ENCODE measurements at places on chromosomes 16 and 17.

GRCh38 chr17:4551141-4551540 is 4.0 kb downstream of the MYBBP1A start:
- no peak for DNase-seq

GRCh38 chr16:11161974-11162373 is 94.0 kb downstream of the SOCS1 start:
- DNase-seq, result no peak

GRCh38 chr17:2853283-2854142 is 57.3 kb downstream of the RAP1GAP2 start:
- DNase-seq, result no peak

GRCh38 chr16:66273644-66274334 is 92.7 kb upstream of the CDH5 start:
- DNase-seq, result no peak

- no peak for DNase-seq
Measured at GRCh38 chr17:74011966-74012365, 191.5 kb upstream of the RPL38 start.

- no peak for DNase-seq
Measured at GRCh38 chr16:81405702-81406113, 38.9 kb upstream of the CMIP start.

DNA sequence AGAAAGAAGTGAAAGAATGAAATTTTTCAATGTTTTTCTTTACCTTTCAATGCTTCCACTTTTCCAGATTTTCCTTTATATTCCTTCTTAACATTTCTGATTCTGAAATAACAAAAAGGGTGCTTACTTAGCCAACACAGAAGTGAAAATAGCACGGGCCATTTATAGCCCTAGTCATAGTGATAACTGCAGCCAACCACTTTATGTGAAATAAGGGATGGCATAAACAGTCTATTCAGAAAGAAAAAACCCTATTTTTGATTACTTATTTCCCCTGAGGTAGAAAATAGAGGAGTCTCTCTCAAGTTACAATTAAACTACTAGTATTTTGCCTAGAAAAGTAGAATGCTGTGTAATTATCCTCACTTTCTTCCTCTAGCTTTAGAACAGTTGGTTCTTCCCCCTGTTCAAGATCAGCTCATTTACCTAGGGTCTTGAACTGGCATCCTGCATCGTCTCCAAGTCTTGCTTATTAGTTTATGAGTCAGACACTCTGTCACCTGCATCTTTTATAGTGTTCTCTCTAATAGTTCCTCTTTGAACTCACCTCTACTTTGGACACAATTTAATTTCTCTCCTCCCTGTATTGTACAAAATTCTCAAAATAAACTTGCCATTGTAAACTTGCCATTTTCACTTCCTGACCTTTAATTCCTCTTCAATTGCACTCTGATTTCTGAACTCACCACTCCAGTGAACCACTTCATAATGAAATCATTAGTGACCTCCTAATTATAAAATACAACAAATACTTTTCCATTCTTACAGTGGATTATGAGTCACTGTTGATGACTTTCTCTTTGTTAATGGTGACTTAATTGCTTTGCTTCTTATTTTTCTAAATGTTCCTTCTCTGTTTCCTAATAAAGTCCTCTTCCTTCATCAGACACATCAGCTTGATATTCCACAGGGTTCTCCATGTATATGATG is 23.6 kb downstream of the ABCA6 start:
- no peak for DNase-seq

- no peak for DNase-seq
Measured at GRCh38 chr16:84618581-84619460, 943 bp upstream of the COTL1 start.

GRCh38 chr17:80395402-80396151 is 19.4 kb upstream of the ENDOV start:
- no peak for DNase-seq

DNA sequence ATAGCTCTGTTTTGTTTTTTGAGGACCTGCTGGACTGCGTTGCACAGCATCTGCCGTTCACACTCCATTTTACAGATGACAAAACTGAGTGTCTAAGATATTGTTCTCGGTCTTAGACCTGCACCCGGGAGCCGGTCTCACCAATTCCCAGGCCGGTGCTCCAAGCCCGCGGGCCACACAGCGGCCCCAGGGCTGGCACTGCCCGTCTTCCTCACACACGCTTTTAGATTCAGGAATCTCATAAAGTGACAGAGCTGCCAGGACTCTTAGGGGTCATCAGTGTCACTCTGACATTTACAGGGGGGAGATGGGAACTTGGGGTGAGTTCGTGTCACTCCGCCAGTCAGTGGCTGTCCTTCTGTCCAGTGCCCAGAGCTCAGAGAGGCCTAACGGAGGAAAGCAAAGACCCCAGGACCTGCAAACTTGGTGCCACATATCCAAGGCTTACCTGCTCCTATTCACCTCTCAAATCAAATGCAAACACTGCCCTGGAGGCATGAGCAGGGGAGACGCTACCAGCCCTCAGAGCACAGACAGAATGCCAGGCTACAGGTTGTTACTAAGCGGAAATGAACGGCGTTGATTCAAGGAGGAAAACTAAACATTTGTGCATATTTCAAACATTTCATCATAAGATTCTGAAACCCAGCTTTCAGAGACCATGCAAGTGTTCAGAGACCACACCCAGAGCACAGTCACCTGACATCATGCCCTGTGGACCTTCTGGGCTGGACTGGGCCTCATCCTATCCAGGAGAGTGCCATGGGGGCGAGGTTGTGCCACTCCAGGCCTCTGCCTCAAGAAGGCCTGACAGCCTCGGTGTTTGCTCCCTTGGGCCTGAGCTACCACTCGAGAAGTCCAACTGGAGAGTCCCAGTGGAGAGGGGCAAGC is 29.5 kb downstream of the TNFRSF13B start:
- no peak for DNase-seq

DNA sequence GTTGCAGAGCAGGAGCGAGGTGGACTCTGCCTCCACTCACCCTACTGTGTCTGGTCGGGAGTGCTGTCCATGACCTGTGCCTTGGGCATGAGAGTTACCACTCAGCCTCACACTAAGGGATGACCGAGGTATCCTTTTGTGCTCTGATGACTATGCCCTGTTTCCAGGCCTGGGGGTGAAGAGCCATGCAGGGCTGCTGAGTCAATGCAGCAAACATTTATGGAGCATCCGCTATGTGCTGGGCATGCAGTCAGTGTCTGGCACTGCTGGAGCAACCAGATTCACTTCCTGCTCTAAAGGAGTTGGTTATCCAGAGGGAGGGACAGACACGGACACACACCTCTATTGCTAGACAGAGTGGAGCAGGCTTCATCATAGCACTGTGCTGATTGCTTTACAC is 7.6 kb upstream of the HNF1B start:
- DNase-seq, result no peak

DNA sequence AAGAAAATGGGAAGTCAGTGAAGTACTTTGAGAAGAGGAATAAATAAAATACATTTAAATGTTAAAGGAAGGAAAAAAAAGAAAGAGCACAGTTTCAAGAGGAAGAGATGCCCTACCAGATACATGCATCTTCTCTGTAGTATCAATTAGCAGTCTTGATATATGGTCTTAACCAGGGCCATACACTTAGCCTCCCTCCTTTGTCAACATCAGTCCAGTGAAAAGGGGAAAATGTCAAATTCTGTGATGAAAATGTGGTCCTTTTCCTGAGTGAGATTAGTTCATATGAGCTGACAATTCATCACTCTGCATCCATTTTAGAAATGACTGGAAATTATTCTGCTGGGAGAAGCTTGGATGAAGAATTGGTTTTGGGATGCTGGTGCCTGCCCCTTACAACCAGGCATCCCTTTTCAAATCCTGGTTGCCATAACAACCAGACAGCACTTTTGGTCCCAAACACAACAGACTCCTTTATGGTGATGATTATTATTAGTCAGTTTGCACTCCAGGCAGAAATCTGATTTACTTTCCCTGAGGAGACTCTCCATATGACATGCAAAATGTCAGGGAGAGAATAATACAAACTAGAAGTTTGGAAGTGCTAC is 933.6 kb upstream of the CDH8 start:
- DNase-seq, result no peak

GRCh38 chr17:50432125-50432762 is 6.2 kb downstream of the ACSF2 start:
- DNase-seq, result no peak

DNA sequence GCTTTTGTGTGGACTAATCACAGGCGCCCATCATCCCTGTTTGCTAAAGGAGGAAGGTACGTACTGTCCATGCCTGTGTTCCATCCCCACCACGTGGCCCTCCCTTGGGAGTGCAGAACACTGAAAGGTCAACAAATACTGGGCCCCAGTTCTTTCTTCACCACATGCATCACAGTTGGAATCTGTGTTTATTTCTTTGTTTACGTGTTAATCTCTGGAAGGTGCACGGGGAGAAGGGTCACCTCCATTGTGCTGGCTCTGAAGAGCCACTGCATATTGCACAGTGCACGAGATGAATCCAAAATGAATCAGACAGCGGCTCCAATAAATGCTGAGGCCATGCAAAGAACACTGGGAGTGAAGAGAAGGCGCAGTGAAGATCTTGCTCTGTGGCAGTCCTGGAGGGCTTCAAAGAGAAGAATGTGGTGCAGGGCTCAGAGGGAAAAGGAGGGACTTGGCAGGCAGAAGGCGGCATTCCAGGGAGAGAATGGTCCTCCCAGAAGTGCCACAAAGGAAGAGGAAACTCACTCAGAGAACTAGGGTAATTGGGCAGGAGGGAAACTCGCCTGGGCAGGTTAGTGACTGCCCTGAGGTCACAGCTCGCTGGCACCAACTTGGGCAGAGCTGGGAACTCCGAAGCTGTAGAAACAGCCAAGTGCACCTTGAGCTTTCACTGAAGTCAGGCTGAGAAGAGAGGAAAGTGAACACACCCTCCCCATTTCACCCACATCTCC is 3.7 kb downstream of the RPH3AL start:
- DNase-seq, result no peak

- DNase-seq, result no peak
Measured at GRCh38 chr17:18117533-18117932, 9.0 kb downstream of the MYO15A start.

DNA sequence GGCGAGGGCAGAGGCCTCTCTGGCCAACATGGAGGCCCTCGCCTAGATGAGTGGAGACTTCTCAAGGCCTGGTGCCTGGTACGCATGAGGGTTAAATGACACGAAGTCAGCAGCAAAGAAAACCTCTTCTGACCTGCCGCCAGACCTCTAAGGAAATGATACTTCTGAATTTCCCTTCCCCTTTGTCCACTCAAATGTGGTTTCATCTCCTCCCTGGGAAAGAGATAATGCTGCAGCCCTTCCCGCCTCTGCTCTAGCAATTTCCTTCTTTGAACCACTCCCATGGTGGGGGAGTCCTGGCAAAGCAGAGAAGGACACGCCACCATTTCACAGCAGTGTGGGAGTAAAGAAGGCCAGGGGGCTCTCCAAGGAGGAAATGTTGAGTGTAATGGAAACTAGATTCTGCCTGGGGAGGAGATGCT is 65.7 kb upstream of the BCAR1 start:
- DNase-seq, result no peak

- no peak for DNase-seq
Measured at GRCh38 chr16:67543036-67543435, 14.4 kb downstream of the RIPOR1 start.

GRCh38 chr17:17172990-17173389 is 33.1 kb downstream of the PLD6 start:
- DNase-seq, result no peak

DNA sequence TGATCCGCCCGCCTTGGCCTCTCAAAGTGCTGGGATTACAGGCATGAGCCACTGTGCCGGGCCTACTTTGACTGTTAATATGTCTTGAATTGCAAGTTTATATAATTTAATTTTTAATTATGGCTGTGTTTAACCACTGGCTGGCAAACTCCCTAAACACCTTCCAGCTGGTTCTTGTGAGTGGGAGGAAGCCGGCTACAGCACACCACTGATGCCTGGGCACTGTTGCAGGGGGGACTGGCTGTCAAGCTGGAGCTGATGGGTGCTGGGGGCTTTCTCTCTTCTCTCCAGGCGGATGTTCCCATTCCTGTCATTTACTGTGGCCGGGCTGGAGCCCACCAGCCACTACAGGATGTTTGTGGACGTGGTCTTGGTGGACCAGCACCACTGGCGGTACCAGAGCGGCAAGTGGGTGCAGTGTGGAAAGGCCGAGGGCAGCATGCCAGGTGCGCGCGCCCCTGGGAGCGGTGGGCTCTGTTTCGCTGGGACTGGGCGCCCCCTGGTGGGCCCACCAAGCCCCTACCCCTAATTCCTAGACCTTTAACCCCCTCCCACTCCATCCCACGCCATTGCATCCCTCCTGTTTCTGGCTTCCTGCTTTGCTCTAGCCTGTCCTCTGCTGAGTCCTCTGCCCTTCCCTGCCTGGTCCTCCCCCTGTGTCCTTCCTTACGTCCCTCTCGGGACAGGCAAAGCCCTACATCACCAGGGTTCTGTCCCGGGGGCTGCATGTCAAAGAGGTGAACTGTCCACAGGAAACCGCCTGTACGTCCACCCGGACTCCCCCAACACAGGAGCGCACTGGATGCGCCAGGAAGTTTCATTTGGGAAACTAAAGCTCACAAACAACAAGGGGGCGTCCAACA is 9.5 kb downstream of the TBX21 start:
- no peak for DNase-seq
